WTC11 (cell line): ENCODE measurements at places on chromosomes 12 and 14.

DNA sequence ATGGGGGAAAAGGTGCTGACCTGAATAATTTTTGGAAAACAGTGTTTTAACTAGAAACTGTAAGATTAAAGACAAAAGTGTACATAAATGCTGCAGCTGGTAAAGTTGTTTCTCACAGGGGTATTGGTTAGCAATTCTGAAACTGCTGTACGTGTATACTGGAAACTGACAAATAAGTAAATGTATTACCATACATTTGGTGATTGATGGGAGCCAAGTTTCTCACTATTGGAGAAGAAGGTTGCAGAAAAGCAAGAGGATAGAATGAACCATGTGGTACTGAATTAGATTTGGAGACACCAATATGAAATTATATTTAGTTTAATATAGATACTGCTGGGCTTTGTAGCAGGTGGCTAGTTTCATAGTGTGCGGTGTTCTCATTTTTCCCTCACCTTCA lies 19.6 kb upstream of the FBXO33 start:
- DNase-seq, result no peak

DNA sequence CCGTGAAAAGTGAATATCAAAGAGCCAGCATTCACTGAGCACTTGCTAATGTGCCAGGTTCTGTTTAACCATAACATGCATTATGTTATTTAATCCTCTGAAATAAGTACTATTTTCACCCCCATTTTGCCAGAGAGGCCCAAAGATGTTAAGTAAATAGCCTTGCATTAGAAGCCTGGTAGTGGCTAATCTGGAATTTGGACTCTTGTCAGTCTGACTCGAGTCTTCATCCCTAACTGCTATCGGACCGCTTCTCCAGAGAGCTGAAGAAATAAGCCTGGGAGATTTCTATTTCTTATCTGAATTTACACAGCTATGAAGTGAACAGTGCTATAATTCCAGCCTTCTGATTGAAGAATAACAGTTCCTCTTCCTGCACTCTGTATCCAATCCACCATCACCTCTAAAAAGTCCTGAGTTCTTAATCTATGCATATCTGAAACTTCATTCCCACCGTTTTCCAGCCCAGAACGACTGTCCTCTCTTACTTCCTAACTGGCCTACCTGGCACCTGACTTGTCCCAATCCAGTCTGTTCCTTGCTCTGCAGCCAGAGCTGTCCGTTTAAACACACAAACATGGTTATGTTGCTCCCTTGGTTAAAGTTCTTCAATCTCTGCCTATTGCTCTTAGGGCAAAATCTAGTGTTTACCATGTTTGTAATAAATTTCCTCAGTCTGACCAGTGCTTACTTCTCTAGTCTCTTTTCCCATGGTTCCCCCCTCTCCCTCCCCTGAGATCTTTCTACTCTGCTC lies 2.3 kb downstream of the POLR3B start:
- DNase-seq, result no peak

DNA sequence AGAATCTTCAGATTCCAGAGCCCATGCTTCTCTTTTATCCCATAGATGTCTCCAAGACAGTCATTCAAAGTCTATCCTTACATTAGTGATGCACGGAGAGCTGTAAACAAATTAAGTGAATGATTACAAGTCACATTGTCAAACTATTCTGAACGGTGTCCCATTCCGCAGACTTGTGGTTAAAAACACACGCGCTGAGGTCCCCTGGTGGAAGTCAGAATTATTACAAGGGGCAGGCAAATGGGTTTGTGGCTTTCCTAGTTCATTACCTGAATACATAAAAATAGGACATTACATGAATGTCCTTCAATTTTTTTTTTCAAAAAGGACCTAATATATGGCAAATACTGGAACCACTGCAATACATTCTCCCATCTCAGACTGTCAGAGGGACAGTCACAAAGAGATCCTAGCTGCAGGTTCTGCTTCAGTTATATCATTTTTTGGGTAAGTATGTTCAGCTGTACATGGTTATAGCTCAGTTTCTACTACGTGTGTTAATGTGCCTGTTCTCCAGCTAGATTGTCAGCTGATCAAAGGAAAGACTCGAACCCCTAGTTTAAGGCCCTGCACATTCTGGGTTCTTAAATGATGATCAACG lies 53.1 kb upstream of the STON2 start:
- peak; percentile 62 for DNase-seq

DNA sequence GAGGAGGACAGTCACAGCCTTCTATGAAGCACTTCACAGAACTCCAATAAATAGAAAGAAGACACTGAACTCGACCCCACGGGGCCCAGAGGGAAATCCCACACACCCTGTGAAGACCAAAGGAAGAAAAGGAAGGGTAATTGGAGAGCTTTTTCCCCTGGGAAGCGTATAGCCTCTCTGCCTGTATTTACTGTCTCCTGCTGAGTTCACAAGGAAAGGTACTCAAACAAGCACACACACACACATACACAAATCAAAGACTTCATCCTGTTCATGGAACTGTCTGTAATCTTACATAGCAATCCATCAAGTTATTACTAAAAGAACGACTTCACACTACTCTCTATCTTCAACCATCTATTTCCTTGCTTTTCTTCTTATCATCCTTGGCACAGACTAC lies 15.3 kb downstream of the FOXN3 start:
- no peak for DNase-seq
